ENCODE measurements at places on chromosomes 2 and 18. TPM values are rescaled to one million over a fixed set of nuclear protein-coding genes. Genes with fewer than 3 reads are reported as not detected.

CROCC2 gene
- 0.45 TPM for total RNA-seq

KRTCAP3 gene
- total RNA-seq = 1.8 TPM

LBX2 gene
- total RNA-seq = 0.87 TPM

EEF1B2 gene
- 367 TPM for total RNA-seq

AGXT gene
- total RNA-seq = not detected

SGPP2 gene
- not detected for total RNA-seq

SPHKAP gene
- 0.18 TPM for total RNA-seq

ABCG8 gene
- total RNA-seq = not detected

ECEL1 gene
- total RNA-seq = 7.2 TPM

UGT1A4 gene
- not detected for total RNA-seq

SERPINB3 gene
- total RNA-seq = not detected

TMBIM1 gene
- 264 TPM for total RNA-seq

GAREM2 gene
- 6.0 TPM for total RNA-seq

MC4R gene
- total RNA-seq = not detected

MYCN gene
- 2.1 TPM for total RNA-seq

GALNT3 gene
- 2.0 TPM for total RNA-seq
